ENCODE measurements at places on chromosomes 13 and 19.

GRCh38 chr13:43769529-43769928 is 17.2 kb downstream of the ENOX1 start:
- DNase-seq, result no peak

DNA sequence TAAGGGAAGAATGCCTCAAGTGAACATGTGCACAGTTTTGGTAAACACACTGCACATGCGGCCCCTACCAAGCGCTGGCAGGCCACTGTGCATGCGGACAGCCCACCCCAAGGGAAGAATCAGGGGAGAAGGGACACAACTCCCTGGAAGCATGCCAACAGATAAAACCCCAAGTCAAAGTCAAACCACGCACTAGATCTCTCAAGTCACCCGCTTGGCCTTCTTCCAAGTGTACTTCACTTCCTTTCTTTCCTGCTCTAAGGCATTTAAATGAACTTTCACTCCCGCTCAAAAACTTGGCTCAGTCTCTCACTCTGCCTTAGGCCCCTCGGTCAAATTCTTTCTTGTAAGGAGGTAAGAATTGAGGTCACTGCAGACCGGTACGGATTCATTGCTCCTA is 4.6 kb upstream of the RFXAP start:
- DNase-seq, result no peak

- no peak for DNase-seq
Measured at GRCh38 chr19:3116621-3117020, 19.2 kb upstream of the GNA15 start.

- no peak for DNase-seq
Measured at GRCh38 chr13:51913421-51914136, 51.8 kb downstream of the CCDC70 start.

All from activated T-helper 1 cell treated with Interleukin-2 at 50 U/mL for 16 hours (primary cell).